AG10803 (cell line): ENCODE measurements at places on chromosomes 13 and 19.

GRCh38 chr13:29500386-29500785 lies 95.1 kb downstream of the SLC7A1 start:
- no peak for DNase-seq

GRCh38 chr13:111343186-111343805 lies 22.9 kb downstream of the TEX29 start:
- DNase-seq = no peak

- no peak for DNase-seq
Observed at GRCh38 chr19:1267477-1268225, 1.5 kb upstream of the CIRBP start.

GRCh38 chr19:40806423-40807146 lies 7.6 kb downstream of the EGLN2 start:
- peak; percentile 93 for DNase-seq

GRCh38 chr19:31583148-31583547 lies 233.9 kb upstream of the TSHZ3 start:
- DNase-seq = no peak

DNA sequence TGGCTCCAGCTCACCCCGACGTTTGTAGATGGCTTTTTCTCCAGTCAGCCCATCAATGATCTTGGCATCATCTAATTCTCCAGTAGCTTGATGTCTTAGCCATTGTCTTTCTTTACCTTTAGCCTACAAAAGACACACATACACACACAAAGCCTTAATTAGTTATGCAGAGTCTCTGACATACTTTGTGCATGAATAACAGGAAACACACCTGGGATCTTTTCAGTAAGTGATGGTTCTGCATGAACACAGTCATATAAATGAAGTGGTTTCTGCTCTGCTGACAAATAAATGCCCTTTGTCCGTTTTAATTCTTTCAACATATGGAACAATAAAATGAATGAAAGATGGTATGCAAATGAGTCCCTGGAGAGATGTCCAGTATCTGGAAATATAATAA lies 133.3 kb downstream of the RGCC start:
- no peak for DNase-seq

GRCh38 chr13:99760456-99760855 lies 211.1 kb downstream of the ZIC5 start:
- no peak for DNase-seq
